Stimulated activated naive CD4-positive, alpha-beta T cell treated with Interleukin-2 at 50 U/mL for 16 hours (primary cell): ENCODE measurements at places on chromosomes 11 and 22.

GRCh38 chr11:63767565-63768236 lies 874 bp downstream of the ZFTA start:
- DNase-seq = peak; percentile 16

- no peak for DNase-seq
Measured at GRCh38 chr11:34907934-34908593, 8.1 kb downstream of the APIP start.

DNA sequence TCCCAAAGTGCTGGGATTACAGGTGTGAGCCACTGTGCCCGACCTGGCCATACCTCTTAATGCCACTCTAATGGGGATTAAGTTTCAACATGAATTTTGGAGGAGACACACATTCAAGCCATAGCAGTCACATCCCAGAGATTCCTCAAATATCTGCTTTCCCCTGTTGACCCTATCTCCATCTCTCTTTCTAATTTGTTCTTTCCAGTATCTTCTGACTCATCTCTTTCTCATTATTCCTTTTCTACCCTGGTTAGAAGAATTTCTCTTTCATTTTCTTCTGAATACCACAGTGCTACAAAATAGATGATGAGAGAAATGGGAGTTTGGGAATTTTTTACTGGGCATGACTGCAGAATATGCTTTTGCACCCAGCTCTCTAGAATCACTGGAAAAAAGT lies 5.1 kb downstream of the OR10V1 start:
- no peak for DNase-seq

DNA sequence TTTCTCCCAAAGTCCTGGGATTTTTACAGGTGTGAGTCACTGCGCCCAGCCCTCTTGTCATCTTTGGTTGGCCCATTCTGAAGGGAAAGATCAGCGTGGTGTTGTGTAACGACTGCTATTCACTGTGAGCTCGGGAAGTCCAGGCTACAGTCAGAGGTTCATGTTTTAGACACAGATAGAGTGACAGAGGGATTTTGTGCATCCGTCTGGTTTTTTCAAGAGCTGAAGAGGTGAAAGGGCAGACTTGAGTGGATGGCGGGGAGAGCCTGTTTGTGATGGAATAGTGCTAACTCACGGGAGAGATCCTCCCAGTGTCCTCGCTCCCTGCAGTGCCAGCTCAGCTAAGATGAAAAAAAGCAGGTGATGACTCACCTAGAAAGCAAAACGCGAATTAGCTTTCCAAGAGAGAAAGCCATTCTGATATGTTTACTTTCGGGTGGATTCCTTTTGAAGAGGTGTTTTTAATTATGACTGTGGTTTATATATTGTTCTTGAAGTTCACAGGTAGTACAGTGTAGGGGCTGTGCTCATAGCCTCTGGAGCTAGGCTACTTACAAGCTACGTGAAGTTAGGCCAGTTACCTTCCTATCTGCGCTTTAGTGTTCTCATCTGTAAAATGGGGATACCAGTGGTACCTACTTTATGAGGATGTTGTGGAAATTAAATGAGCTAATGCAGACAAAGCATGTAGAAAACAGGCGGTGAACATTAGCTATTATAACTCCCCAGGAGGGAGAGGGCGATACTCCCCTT lies 67.2 kb downstream of the C11orf91 start:
- DNase-seq = no peak

- DNase-seq = no peak
Measured at GRCh38 chr11:86919557-86920210, 35.5 kb downstream of the FZD4 start.

DNA sequence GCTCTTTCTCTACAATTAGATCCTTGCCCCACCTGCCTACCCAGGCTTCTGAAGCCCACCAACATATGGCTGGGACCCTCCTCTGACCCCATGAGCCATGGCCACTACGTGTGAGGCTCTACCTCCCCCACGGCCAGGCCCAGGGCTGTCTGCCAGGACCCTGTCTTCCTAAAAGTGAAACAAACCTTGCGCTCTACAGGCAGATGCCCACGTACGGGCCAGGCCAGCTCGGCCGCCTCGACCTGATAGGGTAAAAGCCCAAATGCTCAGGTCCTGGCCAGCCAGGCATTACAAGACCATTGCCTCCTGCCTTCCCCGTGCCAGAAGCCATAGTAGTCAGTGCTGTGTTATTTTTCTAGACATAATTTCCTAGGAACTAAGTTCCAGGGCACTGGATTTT lies 1496.4 kb downstream of the BRD1 start:
- no peak for DNase-seq

- DNase-seq = no peak
Measured at GRCh38 chr11:115558635-115559034, 54.4 kb upstream of the CADM1 start.

GRCh38 chr11:5929571-5930368 lies 12.3 kb upstream of the OR56A3 start:
- DNase-seq = no peak

- no peak for DNase-seq
Measured at GRCh38 chr11:6321356-6321755, 1.1 kb upstream of the CAVIN3 start.

DNA sequence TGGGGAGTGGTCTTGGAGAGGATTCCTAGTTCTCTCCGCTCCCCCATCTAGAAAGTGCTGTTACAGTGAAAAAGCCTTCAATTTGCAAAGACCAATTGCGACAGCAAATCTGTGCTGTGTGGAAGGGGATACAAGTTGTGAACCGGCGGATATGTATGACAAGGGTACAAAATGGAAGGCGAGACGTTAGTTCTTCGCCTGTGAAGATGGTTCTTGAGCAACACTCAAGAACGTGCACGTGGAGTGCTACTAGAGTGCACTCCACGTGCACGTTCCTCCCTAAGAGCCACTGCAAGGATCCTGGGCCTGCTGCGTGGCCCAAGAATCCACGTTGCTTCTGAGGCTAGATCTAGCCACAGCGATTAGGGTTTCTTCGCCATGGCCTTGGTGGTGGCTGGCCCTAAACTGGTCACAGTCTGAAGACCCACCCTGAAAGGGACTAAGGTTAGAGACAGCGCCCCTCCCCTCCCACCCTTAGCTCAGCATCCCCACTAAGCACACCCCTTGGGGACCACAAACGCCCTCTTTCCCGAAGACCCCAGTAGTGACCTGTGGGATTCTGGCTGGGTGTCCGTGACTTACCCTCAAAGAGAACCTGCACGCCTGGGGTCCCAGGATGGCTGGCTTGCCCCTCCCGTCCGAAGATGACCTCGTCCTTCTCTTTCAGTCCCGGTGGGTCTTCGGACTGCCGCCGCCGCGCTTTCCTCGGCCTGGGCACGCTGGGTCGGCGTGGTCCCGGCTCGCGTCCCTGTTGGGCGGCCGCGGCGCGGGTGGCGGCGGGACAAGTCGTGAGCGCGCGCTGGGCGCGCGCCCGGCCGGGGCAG lies 519 bp upstream of the PDE3B start:
- no peak for DNase-seq

DNA sequence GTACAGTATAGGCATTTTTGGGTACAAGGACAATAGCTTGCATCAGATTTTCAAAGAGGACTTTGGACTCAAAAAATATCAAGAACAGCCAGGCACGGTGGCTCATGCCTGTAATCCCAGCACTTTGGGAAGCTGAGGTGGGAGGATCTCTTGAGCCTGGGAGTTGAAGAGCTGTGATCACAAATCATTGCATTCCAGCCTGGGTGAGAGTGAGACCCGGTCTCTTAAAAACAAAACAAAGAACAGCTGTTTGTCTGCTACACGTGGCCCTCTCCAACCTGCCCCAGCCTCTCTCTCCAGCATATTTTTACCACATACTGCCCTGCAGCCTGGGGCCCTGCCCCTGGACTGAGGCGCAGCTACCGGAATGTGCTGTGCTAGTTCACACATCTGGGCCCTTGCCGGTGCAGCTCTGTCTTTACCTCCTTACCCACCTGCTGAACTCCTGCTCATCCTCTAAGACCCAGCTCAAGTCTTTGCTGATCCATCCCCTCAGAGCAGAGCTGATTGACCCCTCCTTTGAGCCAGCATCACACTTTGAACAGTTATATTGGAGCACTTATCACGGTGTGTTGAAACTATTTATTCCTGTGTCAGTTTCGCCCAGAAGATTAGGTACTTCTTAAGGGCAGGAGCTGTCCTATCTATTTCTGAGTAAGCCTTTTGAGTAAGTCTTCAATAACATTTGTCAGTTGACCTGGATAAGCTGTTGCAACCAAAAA lies 29.4 kb downstream of the GRIK4 start:
- DNase-seq = no peak

GRCh38 chr11:120615391-120615790 lies 103.8 kb downstream of the GRIK4 start:
- DNase-seq = no peak

GRCh38 chr11:116928102-116928777 lies 90.8 kb upstream of the APOA1 start:
- DNase-seq = no peak

GRCh38 chr11:124277804-124278203 lies 21.6 kb downstream of the OR8G5 start:
- no peak for DNase-seq

- no peak for DNase-seq
Measured at GRCh38 chr11:115674176-115674936, 170.1 kb upstream of the CADM1 start.

DNA sequence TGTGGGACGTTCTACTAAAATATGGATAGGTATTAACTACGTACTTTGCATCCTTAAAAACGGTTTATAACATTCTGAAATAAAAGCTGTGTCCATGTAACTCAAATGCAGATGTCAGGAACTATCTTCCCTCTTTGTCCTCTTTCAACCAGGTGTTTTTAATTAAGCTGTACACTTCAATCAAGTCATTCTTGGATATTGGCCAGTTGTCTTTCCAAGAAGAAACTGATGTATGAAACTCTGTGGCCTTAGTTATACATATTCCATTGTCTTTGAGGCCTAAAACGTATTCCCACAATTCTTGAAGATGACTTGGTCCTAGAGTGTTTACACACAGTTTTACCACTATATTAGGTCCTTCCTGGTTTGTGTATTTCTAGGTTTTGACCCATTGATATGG lies 249.0 kb upstream of the CNTN5 start:
- no peak for DNase-seq

- DNase-seq = no peak
Measured at GRCh38 chr11:117520201-117520600, 192.5 kb downstream of the CEP164 start.

DNA sequence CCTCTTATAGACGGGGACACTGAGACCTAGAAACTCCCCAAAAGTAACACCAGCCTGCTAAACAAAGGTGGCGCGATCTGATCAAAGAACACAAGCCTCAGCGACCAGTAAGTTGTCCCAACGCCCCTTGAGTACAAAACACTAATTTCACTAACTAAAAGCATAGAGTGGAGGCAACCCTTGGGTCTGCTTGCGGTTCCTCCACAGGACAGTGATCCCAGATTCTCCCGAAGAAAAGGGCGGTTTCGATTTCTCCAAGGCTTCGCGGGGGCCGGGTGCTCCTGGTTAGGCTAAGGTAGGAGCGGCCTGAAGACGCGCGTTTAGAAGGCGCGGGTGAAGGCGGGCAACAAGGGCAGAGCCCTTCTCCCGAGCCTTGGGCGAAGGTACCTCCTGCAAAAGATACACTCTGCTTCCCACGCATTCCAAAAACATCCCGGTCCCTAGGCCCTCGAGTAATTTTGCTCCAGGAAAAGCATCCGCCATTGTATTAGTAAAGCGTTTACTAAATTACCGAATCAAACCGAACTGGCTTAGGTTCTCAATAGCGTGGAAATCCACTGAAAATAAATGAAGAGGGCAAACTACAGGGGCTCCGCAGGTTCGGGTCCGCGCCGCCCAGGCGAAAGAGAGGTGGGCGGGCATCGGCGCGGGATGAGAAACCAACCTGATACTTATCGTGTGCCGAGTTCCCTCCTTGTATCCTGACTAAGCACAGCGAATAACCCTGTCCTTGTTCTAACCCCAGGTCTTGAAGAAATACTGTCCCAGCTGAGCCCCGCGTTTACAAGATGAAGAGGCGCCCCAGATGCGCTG lies 2.0 kb downstream of the WT1 start:
- no peak for DNase-seq

DNA sequence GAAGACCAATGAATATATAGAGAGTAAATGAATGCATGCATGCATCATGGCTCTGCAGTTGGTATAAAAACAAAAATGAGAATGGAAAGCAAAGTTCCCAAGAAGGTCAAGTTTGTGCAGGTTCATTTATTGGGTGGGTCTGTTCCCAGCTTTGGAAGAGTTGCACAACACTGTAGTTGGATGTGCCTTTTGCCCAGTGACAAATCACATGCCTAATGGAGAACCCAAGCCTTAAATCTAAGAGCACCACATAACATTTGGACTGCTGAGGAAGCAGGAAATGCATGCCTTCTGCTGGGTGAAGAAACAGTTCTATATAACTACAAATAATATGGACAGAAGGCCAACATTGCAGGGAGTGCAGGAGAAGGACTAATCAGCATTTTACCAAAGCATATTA lies 30.6 kb downstream of the PRCP start:
- DNase-seq = no peak

DNA sequence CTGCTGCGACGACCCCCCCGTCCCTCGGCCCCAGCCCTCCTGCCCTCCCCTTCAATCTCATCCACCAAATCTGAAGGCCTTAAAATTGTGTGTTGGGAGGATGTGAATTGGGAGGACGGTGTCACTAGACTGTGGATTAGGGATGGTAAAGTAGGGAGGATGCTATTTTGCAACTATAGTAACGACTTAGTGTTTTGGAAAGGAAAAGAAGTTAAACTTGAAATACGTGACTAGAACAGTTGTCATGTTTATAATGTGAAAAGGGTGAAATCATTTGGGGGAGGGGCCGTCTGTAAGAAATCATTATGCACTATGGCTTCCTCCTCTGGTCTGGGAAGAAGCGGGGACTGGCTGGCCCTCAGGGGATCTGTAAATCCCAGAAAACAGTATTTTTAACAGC lies 43.4 kb upstream of the NNMT start:
- DNase-seq = no peak

- DNase-seq = peak; percentile 64
Measured at GRCh38 chr11:2928605-2929530, at the start of gene PHLDA2. Gene PHLDA2 (minus strand): TSS chr11:2929420. CDS start chr11:2929364, 56 bp downstream.

GRCh38 chr11:79212741-79213190 lies 228.1 kb downstream of the TENM4 start:
- no peak for DNase-seq

DNA sequence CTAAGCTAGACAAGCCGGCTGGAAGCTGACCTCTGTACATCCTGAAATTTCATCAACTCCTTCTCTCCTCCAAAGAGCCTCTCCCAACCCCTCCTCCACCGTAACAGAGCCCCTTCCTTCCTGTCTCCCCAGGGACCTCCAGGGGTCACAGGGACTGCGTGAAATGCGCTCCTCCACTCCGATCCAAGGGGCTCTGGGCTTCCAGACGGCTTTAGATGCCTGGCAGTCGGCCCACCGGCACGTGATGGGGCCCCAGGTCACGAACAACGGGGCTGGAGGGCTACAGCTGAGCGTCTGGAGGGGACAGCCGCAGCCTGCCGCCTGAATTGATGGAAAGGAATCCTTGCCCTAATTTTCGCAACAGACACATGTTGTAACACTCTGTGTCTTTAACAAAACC lies 264.1 kb downstream of the MN1 start:
- DNase-seq = no peak
